ENCODE measurements at places on chromosomes 7 and 10. TPM values are rescaled to one million over a fixed set of nuclear protein-coding genes. Genes with fewer than 3 reads are reported as not detected.

The PRSS1 gene
- total RNA-seq = not detected

The PVRIG gene
- total RNA-seq = 66.6 TPM

The EPHA1 gene
- total RNA-seq = 10.0 TPM

The FAM241B gene
- 4.2 TPM for total RNA-seq

The HSPA12A gene
- total RNA-seq = not detected

The GPRIN2 gene
- not detected for total RNA-seq

The SH2D4B gene
- 0.10 TPM for total RNA-seq

The ASCC1 gene
- 35.6 TPM for total RNA-seq

The ACSM6 gene
- total RNA-seq = not detected

The ACTL6B gene
- total RNA-seq = not detected

The TET1 gene
- 3.7 TPM for total RNA-seq

The VSTM4 gene
- total RNA-seq = 0.15 TPM

The PTPRZ1 gene
- not detected for total RNA-seq

The CPA2 gene
- total RNA-seq = not detected

The PTPN20 gene
- 0.85 TPM for total RNA-seq

The SEM1 gene
- 40.3 TPM for total RNA-seq

The NODAL gene
- not detected for total RNA-seq

The AKR1D1 gene
- total RNA-seq = not detected

The PON3 gene
- total RNA-seq = not detected

The ZNF488 gene
- total RNA-seq = not detected

The RNF148 gene
- total RNA-seq = not detected

The SPDYE2B gene
- not detected for total RNA-seq

The PIK3CG gene
- total RNA-seq = 51.6 TPM

The SSC4D gene
- 0.32 TPM for total RNA-seq
